ENCODE measurements at places on chromosomes 7 and 10. TPM values are rescaled to one million over a fixed set of nuclear protein-coding genes. Genes with fewer than 3 reads are reported as not detected.
A peak's percentile ranks its signal among the peaks of the same experiment; 100 is the strongest.

- no peak for DNase-seq
These were observed 236.3 kb downstream of the KLF6 start for GRCh38 chr10:3548702-3549101.

DNA sequence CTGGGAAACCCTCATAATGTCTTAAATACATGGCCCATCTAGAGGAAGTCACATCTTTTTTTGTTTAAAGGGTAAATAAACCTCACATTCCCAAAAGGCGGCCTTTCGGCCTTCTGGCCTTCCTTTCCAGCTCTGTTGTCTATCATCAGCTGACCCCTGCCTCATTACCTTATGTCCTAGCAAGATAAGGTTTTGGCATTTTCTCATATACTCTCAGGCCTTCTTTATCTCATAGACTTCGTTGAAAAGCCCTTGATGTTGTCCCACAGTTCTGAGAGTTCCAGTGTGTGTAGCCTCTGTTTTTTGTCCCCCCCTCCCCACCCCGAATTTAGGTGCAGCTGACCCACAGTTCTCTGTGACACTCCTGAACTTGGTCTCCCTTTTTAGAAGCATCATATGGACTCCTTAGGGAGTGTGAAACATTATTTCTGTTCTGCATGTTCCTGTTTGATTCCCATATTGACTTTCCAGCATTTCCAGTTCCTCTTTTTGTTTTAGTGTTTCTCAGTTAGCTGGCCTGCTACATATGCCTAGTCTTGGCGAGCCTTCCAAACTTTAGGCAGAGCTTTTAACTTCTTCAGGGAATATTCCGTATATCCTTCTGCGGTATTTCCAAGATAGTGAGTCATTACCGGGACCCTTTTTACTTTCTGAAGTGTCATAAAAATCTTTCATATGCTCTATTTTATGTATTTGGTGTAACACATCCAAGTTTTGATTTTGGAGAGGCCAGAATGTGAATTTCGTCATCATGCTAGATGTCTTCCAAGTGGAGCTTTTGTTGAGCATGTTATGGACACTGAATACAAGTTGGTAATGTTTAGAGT is 138.5 kb downstream of the LRRC4 start:
- no peak for DNase-seq

DNA sequence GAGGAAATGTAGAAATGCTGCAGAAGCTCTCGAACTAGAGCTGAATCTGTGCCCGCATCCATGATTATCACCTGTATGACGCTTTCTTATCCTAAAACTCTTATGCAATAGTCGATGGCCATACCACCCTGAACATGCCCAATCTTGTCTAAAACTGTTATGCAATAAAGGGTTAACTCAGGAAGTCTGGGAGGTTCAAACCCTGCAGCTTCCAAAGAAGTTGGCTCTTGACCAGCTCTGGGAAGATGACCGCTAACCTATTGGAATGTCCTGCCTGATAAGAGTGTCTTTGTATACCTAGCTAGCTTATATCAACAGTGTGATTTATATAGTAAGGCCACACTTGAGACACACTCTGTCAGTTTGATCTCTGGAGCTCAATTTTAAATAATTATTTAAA is 3.4 kb upstream of the C10orf88 start:
- no peak for DNase-seq

The ADAMTS14 gene
- total RNA-seq = 0.29 TPM

The GSTK1 gene
- total RNA-seq = 155 TPM

GRCh38 chr10:61475449-61475873 is 22.3 kb upstream of the TMEM26 start:
- DNase-seq = no peak

The MRC1 gene
- total RNA-seq = 0.74 TPM

DNA sequence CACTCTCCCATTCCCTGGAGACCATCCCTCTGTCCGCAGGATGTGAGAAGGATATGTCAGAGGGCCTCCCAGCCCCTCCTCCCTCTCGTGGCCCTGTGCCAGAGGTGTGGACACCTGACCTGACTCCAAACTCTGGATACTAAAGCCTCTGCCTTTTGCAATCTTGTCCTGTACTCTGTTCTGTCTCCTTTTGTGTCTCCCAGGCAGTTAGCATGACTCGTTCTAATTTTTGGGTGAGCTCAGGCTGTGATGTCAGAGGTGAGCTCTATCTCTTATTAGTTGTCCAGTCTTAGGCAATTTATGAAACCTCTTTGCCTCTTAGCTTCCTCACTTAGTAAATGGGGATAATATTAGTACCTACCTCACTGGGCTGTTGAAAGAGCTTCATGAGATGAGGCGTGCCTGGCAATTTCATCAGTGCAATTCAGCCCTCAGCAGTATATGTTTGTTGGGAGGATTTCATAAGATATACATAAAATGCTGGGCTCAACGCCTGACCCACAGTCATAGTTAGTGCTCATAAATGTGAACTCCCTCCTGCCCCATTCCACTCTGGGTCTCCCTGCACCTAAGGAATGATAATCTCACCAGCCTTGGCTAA is 10.9 kb downstream of the MARVELD1 start:
- no peak for DNase-seq

The HHEX gene
- 6.6 TPM for total RNA-seq

DNA sequence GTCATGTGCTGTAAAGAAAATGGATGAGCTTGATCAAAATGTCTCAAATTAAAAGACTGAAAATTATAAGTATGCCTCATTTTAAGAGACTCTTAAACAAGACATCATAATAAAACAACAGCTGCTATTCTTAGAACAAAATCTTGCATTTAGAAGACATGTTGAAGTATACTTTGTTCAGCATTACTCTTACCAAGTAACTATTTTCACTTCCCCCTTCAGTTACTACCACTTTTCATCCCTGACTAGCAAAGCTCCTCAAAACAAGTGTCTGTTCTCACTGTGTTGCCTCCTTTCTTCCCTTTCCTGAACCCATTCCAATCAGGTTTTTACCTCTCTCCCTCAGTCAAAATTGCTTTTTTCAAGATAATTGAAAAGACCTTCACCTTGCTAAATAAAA is 31.6 kb downstream of the ELAPOR2 start:
- DNase-seq = no peak

DNA sequence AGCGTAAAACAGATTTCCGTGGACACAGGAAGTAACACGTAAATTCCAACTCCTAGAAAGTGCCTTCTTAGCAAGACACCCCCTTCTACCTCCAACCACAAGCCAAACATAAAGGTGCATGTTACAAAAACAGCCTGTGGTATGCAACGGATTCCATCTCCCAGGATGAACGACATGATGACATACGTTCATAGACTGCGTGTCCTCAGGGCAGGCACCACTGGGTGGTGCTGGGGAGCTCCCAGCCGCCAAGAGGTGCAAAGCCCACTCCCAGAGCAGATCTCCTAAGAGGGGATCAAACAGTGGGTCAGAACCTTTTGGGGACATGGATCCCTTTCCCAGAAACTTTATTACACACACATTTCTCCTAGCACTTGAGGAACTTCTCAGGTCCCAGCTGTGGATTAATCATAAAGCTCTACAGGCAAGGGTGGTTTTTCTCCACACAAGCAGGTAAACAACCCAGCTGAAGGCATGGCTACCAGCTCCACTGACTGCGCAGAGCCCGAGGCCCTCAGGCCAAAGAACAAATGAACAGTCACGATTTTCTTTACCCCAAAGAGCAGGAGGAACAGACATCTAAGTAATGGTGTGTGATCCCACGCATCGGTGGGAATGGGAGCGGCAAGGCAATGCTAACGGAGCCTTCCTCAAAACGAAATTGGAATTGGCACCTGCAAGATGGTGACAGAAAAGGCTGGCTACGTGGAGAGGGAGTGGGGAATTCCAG is 13.8 kb downstream of the PSAP start:
- DNase-seq = no peak

The NODAL gene
- total RNA-seq = not detected

The ZWINT gene
- 28.6 TPM for total RNA-seq

The LBX1 gene
- total RNA-seq = 4.7 TPM

- no peak for DNase-seq
These were observed 40.3 kb upstream of the LRRC17 start for GRCh38 chr7:102872460-102872859.

DNA sequence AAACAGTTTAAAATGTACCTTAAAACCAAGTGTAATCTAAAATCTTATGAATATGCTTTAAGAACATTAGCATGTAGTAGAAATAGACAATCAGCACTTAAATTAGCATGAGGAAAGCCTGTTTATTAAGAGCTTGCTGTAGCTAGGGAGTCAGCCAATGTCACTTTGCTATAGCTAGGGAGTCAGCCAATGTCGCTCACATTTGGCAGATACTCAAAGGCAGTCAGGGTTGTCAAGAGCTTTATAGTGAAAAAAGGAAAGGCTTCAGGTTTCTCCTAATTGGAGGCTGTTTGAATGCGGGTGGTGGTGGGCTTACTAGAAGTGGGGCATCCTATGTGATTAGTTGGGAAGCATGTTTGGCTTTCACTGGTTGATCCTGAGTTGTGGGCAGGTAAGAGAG is 226.2 kb upstream of the DGKB start:
- no peak for DNase-seq

DNA sequence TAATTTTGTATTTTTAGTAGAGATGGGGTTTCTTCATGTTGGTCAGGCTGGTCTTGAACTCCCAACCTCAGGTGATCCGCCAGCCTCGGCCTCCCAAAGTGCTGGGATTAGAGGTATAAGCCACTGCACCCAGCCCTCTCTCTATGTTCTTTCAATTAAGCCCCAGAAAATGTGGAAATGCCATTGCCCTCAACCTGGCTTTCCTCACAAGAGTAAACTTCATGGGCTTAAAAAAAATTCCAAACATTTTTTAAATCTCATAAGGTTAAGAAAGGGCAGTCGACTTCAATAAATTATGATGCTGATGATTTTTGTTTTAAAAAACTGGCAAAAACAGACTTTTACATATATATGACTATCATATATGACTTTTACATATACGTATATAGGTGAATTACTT is 107.6 kb downstream of the TES start:
- no peak for DNase-seq

The ASZ1 gene
- not detected for total RNA-seq

- DNase-seq = no peak
These were observed 137.5 kb upstream of the MKLN1 start for GRCh38 chr7:131190146-131190545.

DNA sequence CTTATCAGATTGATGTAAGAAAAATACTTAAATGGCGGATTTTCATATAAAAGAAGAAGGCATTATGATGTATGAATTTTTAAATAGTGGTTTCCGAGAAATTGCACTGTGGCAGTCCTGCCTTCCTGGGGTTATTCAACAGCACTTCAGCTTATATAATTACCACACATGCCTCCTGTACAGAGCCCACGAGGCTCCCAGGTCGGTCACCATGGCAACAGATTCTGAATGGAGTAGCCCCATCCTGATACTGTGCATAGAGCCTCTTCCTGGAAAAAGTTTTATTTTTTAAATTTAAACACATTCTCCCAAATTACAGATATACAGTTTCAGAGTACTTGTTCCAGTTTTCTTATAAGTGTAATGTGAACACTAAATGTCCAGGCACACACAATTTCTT is 15.9 kb upstream of the ASB4 start:
- DNase-seq = no peak

- DNase-seq = no peak
These were observed 6.3 kb downstream of the TSPAN13 start for GRCh38 chr7:16759840-16760239.

- no peak for DNase-seq
These were observed 217.0 kb downstream of the CREB5 start for GRCh38 chr7:28629216-28629842.

DNA sequence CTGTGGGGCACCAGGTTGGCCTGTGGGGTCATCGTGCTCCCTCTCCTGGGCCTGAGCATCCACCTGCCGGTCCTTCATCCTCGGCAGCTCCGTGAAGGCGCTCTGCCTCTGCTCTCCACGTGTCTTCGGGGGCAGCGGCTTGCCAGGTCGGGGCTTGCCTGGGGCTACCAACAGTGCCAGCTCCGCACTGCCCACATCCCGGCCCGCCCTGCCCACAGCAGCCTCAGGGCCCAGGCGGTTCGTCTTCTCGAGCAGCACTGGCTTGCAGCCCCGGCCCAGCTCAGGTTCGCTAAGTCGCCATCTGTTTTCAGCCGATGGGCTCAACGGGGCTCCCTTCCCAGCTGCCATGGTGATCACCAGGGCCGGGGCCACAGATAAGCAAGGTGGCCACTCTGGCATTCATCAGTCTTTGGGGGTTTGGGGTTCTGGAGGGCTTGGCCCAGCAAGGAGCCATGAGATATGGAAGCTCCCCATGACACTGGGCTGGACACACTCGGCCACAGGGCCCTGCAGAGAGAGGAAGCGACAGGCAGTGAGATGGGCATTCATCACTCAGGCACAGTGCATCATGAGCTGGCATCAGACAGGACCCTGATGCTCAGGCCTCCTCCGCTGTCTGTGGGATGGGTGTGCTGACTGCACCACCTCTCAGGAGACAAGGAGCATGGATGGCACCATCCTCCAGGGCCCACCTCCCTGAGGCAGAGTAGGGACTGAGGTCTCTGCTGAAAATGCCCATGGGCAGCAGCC is 15.5 kb downstream of the ZNF488 start:
- peak; percentile 60 for DNase-seq

GRCh38 chr7:20403331-20403730 is 72.6 kb downstream of the ITGB8 start:
- DNase-seq = no peak

The SRRT gene
- total RNA-seq = 168 TPM

GRCh38 chr10:86082556-86082955 is 284.0 kb downstream of the GRID1 start:
- no peak for DNase-seq

GRCh38 chr10:78222096-78222790 is 188.6 kb downstream of the RPS24 start:
- DNase-seq = no peak

The COL13A1 gene
- 0.43 TPM for total RNA-seq

GRCh38 chr10:22560096-22560912 is 154.1 kb downstream of the PIP4K2A start:
- no peak for DNase-seq

GRCh38 chr10:122172361-122173008 is 98.6 kb upstream of the BTBD16 start:
- no peak for DNase-seq

GRCh38 chr7:48876087-48876486 is 48.3 kb upstream of the CDC14C start:
- no peak for DNase-seq

DNA sequence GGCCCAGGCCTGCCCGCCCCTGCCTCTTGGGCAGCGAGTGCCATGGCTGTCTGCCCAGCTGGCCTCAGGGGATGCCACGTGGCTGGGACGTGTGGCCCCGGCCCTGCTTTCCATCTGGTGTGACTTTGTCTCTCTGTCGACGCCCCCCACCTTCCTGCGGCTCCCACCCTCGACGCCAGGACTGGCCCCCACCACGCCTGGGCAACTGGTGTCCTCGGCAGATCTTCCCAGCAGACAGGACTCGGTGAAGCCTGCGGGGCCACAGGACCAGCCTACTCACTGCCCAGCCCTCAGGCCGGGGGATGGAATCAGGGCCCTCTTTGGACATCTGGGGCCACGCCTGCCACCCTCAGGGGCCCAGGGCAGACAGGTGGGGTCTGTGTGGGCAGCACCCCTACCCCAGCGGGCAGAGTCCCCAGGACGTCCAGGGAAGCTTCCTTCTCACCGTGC is 55.1 kb downstream of the UNCX start:
- DNase-seq = no peak

GRCh38 chr10:129096065-129096984 is 370.7 kb upstream of the MGMT start:
- DNase-seq = no peak
